ENCODE measurements at places on chromosomes 12 and 14. TPM values are rescaled to one million over a fixed set of nuclear protein-coding genes. Genes with fewer than 3 reads are reported as not detected.

The LHX5 gene
- not detected for total RNA-seq

The MGP gene
- not detected for total RNA-seq

GRCh38 chr12:26280869-26281268, 85.5 kb downstream of the SSPN start:
- no peak overlapping the region for H3K4me3 ChIP-seq
- peaks cover 33% of the 10 kb centered on the region for H3K4me1 ChIP-seq
- H3K27me3 ChIP-seq: no peaks in the 10 kb centered on the region
- H3K27ac ChIP-seq: no peak overlapping the region
- DNase-seq: no peak
- H3K36me3 ChIP-seq: no peaks in the 10 kb centered on the region

The NOS1 gene
- not detected for total RNA-seq

- DNase-seq: no peak
- no peak overlapping the region for H3K27ac ChIP-seq
- no peaks in the 10 kb centered on the region for H3K36me3 ChIP-seq
- no peaks in the 10 kb centered on the region for H3K4me1 ChIP-seq
- no peak overlapping the region for H3K4me3 ChIP-seq
- H3K27me3 ChIP-seq: peaks cover 28% of the 10 kb centered on the region
These were observed 60.3 kb upstream of the BCL2L14 start for GRCh38 chr12:12010277-12011039.

GRCh38 chr12:27968972-27969623, 3.4 kb downstream of the PTHLH start:
- peak overlapping the region; percentile 65 for H3K4me3 ChIP-seq
- DNase-seq: no peak
- H3K4me1 ChIP-seq: peaks cover 28% of the 10 kb centered on the region

DNA sequence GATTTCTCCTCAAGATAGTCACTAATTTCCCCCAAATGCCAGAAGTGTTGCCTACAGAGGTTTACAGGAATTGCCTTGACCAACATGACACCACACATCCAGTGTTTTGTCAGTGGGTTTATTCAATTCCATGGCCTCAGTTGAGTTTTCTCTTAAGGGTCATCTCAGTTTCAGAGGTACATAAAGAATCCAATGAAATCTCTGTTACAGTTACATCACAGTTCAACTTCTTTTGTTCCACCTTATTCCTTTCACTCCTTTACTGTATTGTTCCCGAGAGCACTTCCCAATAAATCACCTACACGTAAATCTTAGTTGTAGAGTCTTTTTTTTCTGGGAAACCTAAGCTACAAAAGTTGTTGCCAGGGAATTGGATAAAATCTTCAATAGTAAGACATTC, 73.6 kb upstream of the GARIN6 start:
- H3K27ac ChIP-seq: no peak overlapping the region
- no peaks in the 10 kb centered on the region for H3K4me1 ChIP-seq
- no peaks in the 10 kb centered on the region for H3K27me3 ChIP-seq
- H3K4me3 ChIP-seq: no peak overlapping the region
- no peak for DNase-seq
- H3K36me3 ChIP-seq: no peaks in the 10 kb centered on the region

The TMCC3 gene
- not detected for total RNA-seq

GRCh38 chr14:56221382-56222128, 103.3 kb downstream of the PELI2 start:
- DNase-seq: no peak
- no peak overlapping the region for H3K4me3 ChIP-seq
- H3K27ac ChIP-seq: no peak overlapping the region
- no peaks in the 10 kb centered on the region for H3K27me3 ChIP-seq

The PPP2R5E gene
- total RNA-seq: 22.5 TPM

GRCh38 chr12:45517381-45517780, 212.1 kb upstream of the ARID2 start:
- no peaks in the 10 kb centered on the region for H3K27me3 ChIP-seq
- no peaks in the 10 kb centered on the region for H3K36me3 ChIP-seq
- H3K4me1 ChIP-seq: no peaks in the 10 kb centered on the region
- no peak overlapping the region for H3K4me3 ChIP-seq

- H3K36me3 ChIP-seq: no peaks in the 10 kb centered on the region
- DNase-seq: no peak
- H3K4me1 ChIP-seq: peaks cover 91% of the 10 kb centered on the region
These were observed 196.2 kb downstream of the CACNA1C start for GRCh38 chr12:2248901-2249381.

GRCh38 chr12:56437430-56438176, 11.6 kb downstream of the TIMELESS start:
- no peaks in the 10 kb centered on the region for H3K27me3 ChIP-seq
- no peak overlapping the region for H3K27ac ChIP-seq
- H3K4me1 ChIP-seq: peaks cover 9% of the 10 kb centered on the region

- H3K4me3 ChIP-seq: no peak overlapping the region
- no peaks in the 10 kb centered on the region for H3K4me1 ChIP-seq
- no peak overlapping the region for H3K27ac ChIP-seq
- no peaks in the 10 kb centered on the region for H3K36me3 ChIP-seq
These were observed 690.5 kb downstream of the C12orf50 start for GRCh38 chr12:87338681-87339080.

GRCh38 chr12:89889062-89889461, 180.4 kb upstream of the ATP2B1 start:
- DNase-seq: no peak
- H3K4me1 ChIP-seq: no peaks in the 10 kb centered on the region
- H3K27ac ChIP-seq: no peak overlapping the region
- no peaks in the 10 kb centered on the region for H3K27me3 ChIP-seq
- H3K4me3 ChIP-seq: no peak overlapping the region
- H3K36me3 ChIP-seq: no peaks in the 10 kb centered on the region

DNA sequence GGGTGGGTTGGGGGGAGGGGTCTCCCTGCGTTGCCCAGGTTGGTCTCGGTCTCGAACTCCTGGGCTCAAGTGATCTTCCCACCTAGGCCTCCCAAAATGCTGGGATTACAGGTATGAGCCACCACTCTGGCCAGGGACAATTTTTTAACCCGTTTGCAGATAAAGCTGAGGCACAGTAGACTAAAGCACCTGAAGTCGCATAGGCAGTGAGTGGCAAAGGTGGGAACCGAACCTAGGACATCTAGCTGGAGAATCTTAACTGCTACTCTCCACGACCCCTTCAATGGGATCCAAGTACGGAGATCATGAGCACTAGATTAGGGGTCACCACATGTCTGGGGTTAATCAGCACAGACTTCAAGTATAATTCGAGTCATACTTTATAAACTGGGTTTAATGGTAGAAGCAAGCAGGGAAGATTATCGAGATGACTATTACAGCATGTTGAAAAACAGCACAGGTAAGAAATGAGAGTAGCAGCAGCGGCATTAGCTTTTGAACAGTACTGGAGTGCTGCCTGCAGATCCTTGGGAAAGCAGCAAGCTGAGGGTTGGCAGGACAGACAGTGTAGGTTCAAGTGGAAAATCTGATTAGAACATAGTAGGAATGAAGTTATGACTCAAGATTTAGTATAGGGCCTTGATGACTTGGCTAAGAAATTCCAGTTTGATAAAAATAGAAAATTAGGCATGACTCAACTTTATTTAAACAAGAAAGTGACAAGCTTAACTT, 23.9 kb downstream of the NID2 start:
- no peak for DNase-seq
- H3K27me3 ChIP-seq: peaks cover 2% of the 10 kb centered on the region
- no peaks in the 10 kb centered on the region for H3K36me3 ChIP-seq
- no peak overlapping the region for H3K4me3 ChIP-seq
- H3K4me1 ChIP-seq: peaks cover 4% of the 10 kb centered on the region

- no peaks in the 10 kb centered on the region for H3K36me3 ChIP-seq
- no peak overlapping the region for H3K27ac ChIP-seq
- no peaks in the 10 kb centered on the region for H3K27me3 ChIP-seq
- peaks cover 7% of the 10 kb centered on the region for H3K4me1 ChIP-seq
These were observed 29.1 kb downstream of the CDC42BPB start for GRCh38 chr14:103028161-103028767.

- no peak for DNase-seq
- H3K4me1 ChIP-seq: no peaks in the 10 kb centered on the region
- H3K27ac ChIP-seq: no peak overlapping the region
- H3K36me3 ChIP-seq: no peaks in the 10 kb centered on the region
These were observed 439.3 kb upstream of the FLRT2 start for GRCh38 chr14:85090681-85091080.

DNA sequence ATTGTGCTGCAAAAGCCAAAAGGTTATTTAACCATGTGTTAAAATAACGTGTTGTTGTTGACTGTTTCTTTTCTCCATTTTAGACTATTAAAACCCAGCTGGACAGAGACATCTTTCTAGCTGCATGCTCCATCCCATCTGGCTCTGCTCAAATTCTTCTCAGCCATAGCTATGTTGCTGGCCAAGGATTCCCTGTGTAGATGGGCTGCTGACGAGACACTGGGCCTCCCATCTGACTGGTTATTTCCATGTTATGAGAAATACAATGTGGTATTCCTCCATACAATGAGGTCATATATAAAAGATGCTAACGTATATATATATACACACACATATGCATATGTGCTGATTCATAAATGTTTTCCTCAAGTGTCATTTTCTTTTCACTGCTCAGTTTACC, 30.1 kb downstream of the MED13L start:
- no peak for DNase-seq
- H3K27ac ChIP-seq: no peak overlapping the region
- no peak overlapping the region for H3K4me3 ChIP-seq
- no peaks in the 10 kb centered on the region for H3K36me3 ChIP-seq
- peaks cover 34% of the 10 kb centered on the region for H3K4me1 ChIP-seq

GRCh38 chr14:55107766-55108554, 21.1 kb upstream of the LGALS3 start:
- H3K36me3 ChIP-seq: no peaks in the 10 kb centered on the region
- peak overlapping the region; percentile 37 for H3K4me3 ChIP-seq
- no peaks in the 10 kb centered on the region for H3K27me3 ChIP-seq
- H3K27ac ChIP-seq: peak overlapping the region; percentile 85

Measured in HepG2 (cell line).